ENCODE measurements at places on chromosomes 2 and 18.
A peak's percentile ranks its signal among the peaks of the same experiment; 100 is the strongest.

- no peak for DNase-seq
Measured at GRCh38 chr2:157061799-157062198, 195.7 kb upstream of the GALNT5 start.

DNA sequence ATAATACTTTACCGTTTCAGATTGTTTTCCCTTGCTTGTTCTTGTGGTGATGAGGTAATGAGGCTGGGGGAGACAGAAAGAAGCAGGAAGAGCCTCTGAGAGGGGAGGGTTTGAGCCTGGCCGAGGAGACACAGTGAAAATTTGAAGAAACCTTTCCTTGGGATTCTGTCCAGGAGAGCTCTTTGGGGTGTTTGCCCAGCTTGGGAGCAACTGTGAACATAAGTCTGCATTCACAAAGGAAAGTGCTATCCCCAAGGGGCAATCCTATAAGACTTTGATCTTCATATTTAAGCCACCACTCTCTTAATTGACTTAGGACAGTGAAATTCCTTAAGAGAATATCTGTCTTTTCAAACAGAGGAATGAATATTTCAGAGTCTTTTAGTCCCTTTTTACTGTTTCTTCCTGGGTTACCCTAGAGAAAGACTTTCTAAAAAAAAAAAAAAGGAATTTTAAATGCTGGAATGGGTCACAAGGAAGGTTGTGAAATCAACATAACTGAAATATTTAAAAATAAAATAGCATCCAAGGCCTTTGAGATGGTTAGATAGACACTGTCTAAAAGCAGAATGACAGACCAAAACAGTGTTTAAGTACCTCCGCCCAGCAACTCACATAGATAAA is 52.5 kb upstream of the STAM2 start:
- no peak for DNase-seq

DNA sequence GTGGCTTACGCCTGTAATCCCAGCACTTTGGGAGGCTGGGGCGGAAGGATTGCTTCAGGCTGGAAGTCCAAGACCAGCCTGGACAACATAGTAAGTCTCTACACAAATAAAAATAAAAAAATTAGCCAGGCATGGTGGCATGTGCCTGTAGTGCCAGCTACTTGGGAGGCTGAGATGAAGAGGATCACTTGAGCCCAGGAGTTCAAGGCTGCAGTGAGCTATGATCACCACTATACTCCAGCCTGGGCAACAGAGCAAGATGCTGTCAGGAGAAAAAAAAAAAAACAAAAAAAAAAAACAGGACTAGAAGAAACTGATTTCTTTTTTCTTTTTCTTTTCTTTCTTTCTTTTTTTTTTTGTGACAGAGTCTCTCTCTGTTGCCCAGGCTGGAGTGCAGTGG is 13.6 kb downstream of the SPDYA start:
- no peak for DNase-seq

DNA sequence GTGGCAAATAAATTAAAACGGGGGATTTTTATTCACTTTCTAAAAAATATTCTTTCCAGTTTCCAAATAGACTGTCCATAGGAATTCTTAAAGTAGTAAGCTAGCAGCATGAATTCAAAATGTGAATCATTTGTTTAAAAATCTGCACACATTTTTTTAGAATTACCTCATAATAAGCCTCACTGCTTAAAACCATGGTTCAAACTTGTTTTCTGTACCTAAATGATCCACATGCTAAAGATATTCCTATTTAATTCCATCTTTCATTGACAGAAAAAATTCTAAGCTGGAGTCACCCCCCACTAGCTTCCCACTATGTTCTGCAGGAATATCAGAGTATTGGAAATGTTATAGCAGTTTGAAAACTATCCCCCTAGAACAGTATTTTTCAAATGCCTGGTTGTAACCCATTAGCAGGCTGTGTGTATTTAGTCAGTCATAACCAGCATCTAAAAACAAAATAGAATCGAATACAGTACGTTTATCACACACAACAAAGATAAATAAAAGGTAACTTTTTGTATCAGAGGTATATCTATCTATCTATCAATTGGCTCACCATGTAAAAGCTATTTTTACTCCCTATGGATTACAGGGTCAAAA is 11.2 kb upstream of the IKZF2 start:
- DNase-seq: no peak

- DNase-seq: no peak
Measured at GRCh38 chr18:12468445-12468844, 60.7 kb downstream of the PRELID3A start.

- DNase-seq: no peak
Measured at GRCh38 chr2:12588986-12589385, 127.8 kb upstream of the TRIB2 start.

DNA sequence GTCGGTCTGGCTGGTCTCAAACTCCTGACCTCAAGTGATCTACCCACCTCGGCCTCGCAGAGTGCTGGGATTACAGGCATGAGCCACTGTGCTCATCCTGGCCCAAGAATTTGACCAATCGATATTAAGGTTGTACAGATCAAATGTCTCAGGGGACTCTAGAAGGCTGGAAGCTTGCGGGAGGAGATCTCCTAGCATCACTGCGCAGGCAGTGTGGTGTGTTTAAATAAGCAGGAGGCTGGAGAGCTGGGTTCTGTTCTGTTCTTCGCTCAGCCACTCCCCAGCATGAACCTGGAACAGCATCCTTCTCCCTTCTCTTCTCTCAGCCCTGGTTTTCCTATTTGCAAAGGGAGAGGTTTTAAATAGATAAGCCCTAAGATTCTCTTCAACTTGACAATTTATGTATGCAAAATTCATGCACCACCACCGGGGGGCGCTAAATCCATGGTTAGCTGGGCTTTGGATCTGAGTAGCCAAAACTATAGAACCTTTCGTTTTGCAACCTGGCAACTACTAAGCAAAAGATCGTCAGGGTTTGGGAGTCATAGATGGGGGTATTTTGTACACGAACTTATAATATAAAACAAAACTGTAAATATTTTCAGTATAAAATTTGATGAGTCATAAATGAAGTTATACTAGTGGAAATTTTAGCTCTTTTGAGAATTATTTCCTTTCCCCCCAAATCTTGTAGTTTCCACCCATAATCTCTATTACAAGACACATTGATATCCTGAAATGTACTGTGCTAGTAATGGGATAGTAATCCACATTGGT is 60.6 kb downstream of the SLC16A14 start:
- DNase-seq: peak; percentile 79

GRCh38 chr2:20955277-20956026 is 88.4 kb downstream of the APOB start:
- DNase-seq: no peak

DNA sequence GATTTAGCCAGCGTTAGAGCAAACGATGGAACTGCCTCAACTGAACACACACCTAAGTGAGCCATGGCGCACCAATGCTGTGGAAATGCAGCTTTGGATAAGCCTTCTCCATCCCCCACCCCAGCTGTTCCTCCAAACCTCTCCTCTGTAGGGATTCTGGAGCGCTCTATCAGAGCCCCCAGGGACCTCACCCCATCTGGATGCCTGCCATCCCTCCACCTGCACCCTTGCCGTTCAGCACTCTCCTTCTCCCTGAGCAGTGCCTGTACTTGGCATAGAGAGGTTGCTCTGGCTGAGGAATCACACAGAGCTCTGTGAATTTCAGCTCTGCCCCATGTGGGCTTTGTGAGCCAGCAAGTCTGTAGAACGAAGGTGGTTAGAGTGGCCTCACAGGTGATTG is 42.8 kb upstream of the INHBB start:
- DNase-seq: no peak

DNA sequence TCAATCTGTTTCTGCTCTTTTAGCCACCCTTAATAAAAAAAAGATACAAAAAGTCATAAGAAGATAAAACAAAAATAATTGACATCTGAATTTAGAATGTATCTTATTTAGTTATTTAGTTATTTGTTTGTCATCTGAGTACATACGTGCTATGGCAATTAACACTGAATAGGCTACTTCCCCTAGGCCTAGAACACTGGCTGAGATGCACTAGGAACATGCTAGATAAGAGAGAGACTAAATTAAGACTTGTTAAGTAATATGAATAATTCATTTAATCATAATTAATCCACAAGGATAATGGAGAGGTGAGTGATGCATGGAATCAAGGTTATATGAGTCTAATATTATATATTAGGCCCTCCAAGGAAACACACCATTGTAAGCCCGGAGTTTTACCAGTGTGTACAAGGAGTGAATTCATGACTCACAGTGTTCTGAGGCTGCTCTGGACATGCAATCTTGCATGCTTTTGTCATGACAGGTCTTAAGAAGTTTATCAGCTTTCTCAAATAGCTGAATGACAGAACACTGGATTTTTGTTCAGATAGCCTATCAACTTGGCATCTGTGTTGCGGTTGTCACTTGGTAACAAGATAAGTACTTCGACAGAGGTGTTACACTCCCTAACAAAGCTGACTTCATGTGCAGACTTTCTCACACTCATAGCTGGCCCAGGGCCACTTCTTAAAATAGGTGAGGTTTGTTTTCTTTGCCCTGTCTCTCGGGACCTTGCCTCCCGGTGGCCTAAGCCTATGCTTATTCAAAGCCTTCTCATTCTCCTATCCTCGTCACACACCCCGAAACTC is 5.0 kb upstream of the SERPINB2 start:
- no peak for DNase-seq

- no peak for DNase-seq
Measured at GRCh38 chr2:144215701-144216675, 303.9 kb downstream of the ZEB2 start.

GRCh38 chr2:191038241-191038725 is 24.3 kb upstream of the STAT1 start:
- DNase-seq: no peak

DNA sequence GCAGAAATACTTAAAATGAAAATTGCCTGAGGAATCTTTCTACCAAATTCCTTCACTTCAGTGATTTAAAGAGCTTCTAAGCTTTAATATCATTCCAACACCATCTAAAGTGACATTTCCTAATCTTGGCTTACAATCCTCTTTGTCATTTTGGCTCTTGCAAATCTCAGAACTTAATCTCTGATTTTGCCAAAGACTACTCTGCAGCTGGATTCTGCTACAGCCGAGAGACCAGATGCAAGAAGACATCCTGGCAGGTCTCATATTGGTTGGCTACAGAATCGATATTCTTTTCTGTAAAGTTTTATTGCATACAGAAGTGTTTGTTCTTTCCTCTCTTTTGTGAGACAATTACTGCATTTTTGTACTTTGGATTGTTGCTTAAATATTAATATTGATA is 716.5 kb upstream of the LRATD1 start:
- DNase-seq: no peak

GRCh38 chr18:56248610-56249235 is 389.7 kb downstream of the TXNL1 start:
- no peak for DNase-seq

- DNase-seq: no peak
Measured at GRCh38 chr2:26692279-26692896, at the start of gene KCNK3. Gene KCNK3 (plus strand): TSS chr2:26692722. CDS start chr2:26692876, 154 bp downstream.

- no peak for DNase-seq
Measured at GRCh38 chr2:177024765-177025164, 187.8 kb upstream of the HNRNPA3 start.

DNA sequence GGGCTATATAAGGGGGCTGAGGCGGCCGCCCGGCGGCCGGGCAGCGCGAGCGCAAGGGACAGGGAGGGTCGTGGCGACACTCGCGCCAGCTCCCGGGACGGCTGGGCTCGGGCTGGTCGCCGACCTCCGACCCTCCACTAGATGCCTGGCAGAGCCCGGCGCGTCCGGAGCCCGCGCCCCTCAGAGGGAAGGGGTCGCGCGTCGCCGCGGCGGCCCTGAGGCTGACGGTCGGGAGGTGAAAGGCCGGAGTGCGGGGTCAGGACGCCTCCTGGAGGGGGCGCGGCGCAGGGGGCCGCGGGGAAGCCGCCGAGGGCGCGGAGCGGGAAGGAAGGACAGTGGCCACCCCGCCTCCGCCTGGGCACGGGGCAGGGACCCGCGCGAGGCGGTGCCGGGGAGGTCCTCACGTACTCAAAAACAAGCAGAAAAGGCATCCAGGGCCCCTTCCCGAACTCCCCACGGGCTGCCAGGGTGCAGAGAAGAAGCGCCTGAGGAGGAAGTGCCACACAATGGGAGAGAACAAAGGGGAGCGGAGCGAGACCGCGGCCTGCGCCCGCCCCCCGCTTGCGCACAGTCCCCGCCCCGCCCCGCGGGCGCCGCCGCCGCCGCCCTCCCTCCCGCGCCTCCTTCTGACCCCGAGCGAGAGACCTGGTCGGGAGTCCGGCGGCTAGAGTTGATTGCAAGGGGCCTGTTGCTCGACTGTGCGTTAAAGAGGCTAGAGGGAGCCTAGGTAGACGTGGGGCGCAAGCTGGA is 776 bp upstream of the KLF7 start:
- peak; percentile 48 for DNase-seq

GRCh38 chr2:129240061-129240460 is 739.4 kb upstream of the RAB6C start:
- DNase-seq: no peak

- DNase-seq: no peak
Measured at GRCh38 chr2:146461068-146461467, 1383.8 kb upstream of the ACVR2A start.

GRCh38 chr2:216644842-216645635 is 11.8 kb downstream of the IGFBP2 start:
- no peak for DNase-seq

DNA sequence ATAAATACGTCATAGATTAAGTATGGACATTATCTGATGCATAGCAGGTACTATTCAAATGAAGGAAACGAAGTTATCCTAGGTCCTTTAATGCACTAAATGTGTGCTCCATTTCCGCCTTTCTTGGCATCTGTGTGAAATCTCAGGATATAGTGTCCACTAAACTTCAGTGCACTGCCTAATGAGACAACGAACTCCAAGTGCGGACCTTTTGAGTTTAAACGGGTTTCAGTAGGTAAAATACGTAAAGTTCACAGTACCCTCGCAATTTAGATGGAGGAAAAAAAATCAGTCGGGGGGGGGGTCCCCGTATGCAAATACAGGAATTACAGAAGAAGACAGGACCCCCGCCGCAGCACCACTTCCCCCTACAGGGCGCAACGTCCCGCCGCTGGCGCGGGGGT is 729 bp upstream of the REL start:
- no peak for DNase-seq

- DNase-seq: no peak
Measured at GRCh38 chr2:149828520-149829210, 241.1 kb upstream of the MMADHC start.
